ENCODE measurements at places on chromosomes 3 and 15.

GRCh38 chr3:312911-313310, 116.3 kb downstream of the CHL1 start:
- DNase-seq = no peak

DNA sequence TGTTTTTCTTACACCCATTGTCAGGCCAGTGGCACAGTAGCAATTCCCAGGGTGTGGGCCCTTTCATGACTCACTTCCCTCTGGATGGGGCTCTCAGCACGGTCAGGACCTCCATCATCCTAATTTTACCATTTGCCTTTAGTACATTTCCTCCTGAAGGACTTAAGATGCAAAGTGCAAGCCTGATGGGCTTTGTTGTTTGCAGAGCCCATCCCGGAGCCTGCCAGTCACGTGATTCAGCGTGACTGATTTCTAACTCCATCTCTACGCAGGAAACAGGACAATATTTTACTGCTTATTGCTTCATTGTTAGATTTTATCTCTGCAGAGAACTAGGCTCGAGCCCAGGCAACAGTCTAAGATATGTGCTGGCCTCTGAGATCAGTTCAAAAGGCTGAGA, 223.7 kb downstream of the PDZRN3 start:
- DNase-seq = no peak

GRCh38 chr15:51952805-51953204, 18.8 kb downstream of the LEO1 start:
- no peak for DNase-seq

- no peak for DNase-seq
Measured at GRCh38 chr15:89614164-89614563, 38.9 kb downstream of the TICRR start.

Measured in NCI-H187 (cell line).